G401 (cell line): ENCODE measurements at places on chromosomes 12 and 14.

- DNase-seq = no peak
Observed at GRCh38 chr12:120247183-120247582, 18.3 kb downstream of the PXN start.

DNA sequence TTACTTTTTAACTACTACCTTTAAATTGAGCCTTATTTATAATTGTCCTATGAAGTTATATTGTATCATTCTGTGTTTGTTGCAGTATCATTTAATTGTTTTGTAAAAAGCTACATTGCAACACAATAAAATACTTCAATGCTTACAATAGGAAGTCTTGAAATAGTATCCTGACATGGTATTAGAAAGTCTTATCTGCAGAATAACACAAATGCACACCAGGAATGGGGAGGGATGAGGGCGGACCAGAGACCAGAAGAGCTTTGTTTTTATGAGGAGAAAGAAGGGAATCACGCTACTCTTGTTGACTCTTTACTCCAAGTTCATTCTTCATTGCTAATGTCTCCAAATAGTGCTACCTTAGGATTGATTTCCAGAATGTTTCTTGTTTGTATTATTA, 120.2 kb downstream of the MON2 start:
- DNase-seq = no peak

DNA sequence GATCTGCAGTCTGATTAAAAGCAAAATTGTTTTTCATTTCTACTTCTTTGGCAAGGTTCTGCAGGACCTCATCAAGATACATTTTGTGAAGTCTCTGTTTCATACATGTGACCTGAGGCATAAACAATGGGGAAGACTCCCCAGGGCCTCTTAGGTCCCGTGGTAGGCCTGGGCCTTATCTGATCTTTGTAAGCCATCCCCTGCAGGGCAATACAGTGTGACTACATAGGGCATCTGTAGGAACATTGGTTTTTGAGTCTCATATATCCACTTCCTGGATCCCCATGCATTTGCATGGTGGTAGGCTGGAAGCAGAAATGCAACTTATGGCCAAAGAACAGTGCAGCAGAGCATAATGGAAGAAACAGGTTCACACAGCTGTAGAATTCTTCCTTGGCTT, 6.0 kb downstream of the FAR2 start:
- no peak for DNase-seq

DNA sequence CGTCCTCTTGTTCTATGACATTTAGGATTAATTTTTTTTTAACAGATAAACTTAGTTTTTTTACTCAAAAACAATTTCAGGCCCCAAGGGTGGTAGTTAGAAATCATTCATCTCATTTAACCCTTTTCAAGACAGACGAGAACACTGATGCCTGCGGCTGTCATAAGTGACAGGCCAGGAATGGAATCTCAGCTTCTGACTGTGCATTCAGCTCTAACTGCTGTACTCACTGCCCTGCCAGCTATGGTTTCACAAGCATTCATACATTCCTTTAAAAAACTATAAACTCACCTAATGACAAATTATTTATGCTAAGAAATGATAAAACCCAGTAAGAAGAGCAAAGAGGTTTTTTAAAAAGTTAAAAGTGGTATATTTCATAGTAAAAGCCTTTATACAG, 8.8 kb downstream of the DENND5B start:
- no peak for DNase-seq

DNA sequence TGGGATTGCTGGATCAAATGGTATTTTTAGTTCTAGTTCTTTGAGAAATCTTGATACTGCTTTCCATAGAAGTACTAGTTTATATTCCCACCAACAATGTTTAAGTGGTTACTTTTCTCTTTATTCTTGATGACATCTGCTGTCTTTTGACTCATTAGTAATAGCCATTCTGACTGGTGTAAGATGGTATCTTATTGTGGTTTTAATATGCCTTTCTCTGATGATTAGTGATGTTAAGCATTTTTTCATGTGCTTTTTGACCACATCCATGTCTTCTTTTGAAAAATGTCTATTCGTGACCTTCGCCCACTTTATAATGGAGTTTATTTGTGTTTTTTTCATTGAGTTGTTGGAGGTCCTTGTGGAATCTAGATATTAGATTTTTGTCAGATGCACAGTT, 865.7 kb downstream of the SLC6A15 start:
- no peak for DNase-seq

GRCh38 chr14:33906968-33907367, 43.9 kb downstream of the EGLN3 start:
- no peak for DNase-seq

- no peak for DNase-seq
Observed at GRCh38 chr12:88914967-88915366, 334.7 kb upstream of the KITLG start.

- DNase-seq = no peak
Observed at GRCh38 chr12:14290951-14291350, 74.5 kb upstream of the ATF7IP start.

DNA sequence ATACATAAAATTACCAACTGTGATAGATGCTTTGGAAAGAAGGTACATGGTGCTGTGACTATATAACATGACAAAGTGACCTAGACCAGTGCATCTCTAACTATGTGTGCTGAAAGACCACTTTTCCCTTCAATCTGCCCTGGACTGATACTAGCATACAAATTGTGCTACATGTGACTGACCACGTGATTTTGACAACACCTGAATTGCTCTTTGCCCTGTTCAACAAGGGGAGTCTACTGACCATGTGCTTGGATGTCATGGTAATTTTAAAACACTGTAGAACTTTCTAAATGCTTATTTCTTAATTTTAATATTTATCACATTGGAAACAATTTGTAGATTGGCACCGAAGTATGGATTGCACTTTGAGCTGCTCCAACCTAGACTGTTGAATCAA, 142.4 kb downstream of the CAND1 start:
- DNase-seq = no peak

DNA sequence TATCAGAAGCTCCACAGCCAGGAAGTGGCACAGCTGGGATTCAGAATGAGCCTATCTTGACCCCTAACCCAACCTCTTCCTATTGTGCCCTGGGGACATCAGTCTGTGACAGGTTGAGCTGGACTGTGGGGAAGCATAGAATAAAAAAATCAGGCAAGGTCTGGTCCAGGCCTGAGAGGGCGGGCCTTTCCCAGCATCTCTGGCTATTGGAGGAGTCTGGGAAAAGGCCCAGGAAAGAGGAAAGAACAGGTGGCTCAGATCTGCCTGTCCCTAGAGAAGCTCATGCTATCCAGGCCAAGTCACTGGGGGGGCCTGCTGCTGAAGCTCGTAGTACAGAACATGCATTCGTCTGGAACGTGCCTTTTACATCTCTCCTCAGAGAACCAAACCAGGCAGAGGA, 100.5 kb downstream of the PPM1H start:
- DNase-seq = peak; percentile 100

GRCh38 chr14:91377700-91378652, 39.6 kb downstream of the CCDC88C start:
- peak; percentile 82 for DNase-seq

GRCh38 chr12:92362785-92363184, 217.1 kb upstream of the BTG1 start:
- no peak for DNase-seq

GRCh38 chr12:111756681-111757080, 10.1 kb upstream of the ALDH2 start:
- DNase-seq = no peak

- peak; percentile 47 for DNase-seq
Observed at GRCh38 chr12:124904306-124905098, 9.9 kb downstream of the UBC start.

DNA sequence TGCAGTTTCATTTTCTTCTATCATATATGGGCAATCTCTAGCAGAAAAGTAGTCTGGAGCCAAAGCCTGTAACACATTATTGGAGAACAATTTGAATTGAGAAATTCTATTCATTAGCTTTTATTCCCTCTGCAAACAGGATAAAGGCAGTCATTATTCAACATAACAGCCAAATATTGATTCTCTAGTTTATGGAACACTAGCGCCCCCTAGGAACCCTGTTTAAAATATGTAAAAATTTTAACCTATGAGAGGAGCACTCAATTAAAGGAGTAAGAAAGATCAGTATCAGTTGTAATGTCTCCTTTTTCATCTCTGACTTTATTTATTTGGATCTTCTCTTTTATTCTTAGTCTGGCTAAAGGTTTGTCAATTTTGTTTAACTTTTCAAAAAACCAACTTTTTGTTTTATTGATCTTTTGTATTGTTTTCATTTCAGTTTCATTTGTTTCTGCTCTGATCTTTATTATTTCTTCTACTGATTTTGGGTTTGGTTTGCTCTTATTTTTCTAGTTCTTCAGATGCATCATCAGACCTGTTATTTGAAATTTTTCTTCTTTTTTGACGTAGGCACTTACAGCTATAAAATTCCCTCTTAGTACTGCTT, 4.8 kb upstream of the LMNTD1 start:
- DNase-seq = peak; percentile 7

- DNase-seq = no peak
Observed at GRCh38 chr14:101862177-101862576, 100.7 kb downstream of the PPP2R5C start.

- DNase-seq = no peak
Observed at GRCh38 chr14:45715946-45716345, 462.9 kb upstream of the MIS18BP1 start.

- peak; percentile 98 for DNase-seq
Observed at GRCh38 chr12:91896286-91897024, 249.2 kb downstream of the BTG1 start.

DNA sequence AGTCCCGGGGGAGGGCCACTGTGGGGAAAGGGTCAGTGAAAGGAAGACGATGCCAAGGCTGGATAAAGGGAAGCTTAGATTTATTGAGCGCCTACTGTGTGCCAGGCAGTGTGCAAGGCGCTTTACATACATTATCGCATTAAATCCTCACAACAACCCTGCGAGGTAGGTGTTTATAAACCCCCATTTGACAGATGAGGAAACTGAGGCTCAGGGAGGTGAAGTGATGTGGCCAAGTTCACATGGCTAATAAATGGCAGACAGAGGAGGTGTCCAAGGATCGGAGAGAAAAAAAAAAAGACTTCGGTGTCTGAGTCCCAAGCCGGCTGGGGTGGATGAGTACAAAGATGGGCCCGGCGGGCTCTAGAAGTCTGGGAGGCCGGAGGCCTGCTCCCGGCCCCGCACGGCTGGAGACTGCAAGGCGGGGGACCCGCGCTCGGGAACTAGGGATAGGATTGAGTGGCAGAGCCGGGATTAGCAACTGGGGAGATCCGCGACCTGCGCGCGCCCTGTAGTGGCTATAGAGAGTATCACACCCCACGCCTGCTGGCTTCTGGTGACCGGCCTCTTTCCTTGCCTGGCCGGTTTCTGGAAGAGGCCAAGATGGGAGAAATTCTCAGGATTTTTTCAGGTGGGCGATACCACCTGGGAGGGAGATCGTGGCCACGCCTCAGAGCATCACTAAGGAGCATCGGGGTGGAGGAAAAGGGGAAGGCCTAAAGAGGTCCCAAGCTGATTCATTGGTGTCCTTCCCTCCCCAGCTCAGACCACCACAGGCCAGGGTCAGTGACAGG, 3.9 kb downstream of the DDN start:
- DNase-seq = peak; percentile 85

- DNase-seq = no peak
Observed at GRCh38 chr12:3974883-3975282, 101.7 kb upstream of the PARP11 start.

GRCh38 chr12:1464925-1465324, 129.5 kb downstream of the FBXL14 start:
- no peak for DNase-seq

- no peak for DNase-seq
Observed at GRCh38 chr12:82519510-82519909, 161.2 kb downstream of the METTL25 start.

GRCh38 chr12:55631733-55632132, 5.0 kb upstream of the OR10P1 start:
- no peak for DNase-seq

DNA sequence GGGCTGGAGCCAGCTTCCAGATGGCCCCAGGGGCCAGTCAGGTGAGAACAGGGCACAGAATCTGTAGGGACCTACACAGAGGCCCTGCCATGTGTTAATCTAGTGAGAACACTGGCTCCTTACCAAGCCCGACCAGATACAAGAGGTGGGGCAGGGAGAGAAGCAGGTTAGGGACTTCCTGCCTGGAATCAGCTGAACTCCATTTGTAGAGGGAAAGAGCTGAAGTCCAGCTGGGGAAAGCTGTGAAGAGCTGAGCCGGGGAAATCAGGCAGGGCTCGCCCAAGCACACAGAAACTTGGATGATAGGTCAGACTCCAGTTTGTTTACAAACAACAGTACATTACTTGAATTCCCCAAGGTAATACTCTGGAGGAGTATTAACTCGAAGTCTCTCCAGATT, 46.7 kb downstream of the PTGER2 start:
- no peak for DNase-seq

GRCh38 chr12:115828168-115828567, 449.3 kb downstream of the MED13L start:
- DNase-seq = no peak

GRCh38 chr12:87511371-87511770, 517.8 kb downstream of the C12orf50 start:
- DNase-seq = no peak

DNA sequence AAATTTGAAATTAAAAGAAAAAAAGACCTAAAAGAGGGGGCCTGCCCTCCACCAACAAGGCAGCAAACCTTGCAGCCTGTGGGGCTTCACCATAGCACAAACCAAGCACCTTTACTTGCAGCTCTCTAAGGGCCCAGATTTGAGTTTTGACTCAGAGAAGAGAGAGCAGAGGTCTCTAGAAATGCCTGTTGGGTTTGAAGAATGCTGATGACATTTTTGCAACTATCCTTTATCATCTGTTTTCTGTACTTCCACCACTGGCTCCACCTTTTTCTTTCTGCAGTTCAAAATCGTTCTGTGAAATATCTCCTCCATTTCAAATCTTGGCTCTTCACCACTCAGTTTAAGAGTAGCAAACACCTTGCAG, 83.8 kb upstream of the HMGA2 start:
- no peak for DNase-seq

GRCh38 chr12:18430425-18431048, 169.2 kb downstream of the PIK3C2G start:
- DNase-seq = peak; percentile 3

GRCh38 chr12:3299929-3300832, 190.8 kb upstream of the PRMT8 start:
- DNase-seq = peak; percentile 90

- peak; percentile 70 for DNase-seq
Observed at GRCh38 chr12:71636704-71637115, 26.9 kb downstream of the ZFC3H1 start.

DNA sequence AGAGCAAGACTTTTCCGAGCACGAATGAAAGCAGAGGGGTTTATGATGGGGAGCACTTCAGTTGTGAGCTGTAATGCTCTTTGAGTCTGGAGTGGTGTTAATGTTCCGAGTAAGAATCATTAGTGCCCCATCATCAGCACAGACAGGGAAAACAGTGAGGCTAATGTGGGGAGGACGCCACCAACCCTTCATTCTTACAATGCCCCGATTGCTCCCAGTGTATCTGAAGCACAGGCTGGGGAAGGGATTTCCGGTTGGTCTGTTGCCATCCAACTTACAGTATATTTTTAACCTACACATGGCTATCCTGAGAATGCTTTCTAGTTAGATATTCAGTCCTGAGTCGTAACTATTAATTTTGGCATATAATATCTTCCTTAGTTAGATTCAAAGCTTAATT, 141.6 kb downstream of the APAF1 start:
- DNase-seq = no peak

GRCh38 chr12:121786440-121786825, 7.1 kb downstream of the RHOF start:
- no peak for DNase-seq

- no peak for DNase-seq
Observed at GRCh38 chr12:46660719-46661109, 165.1 kb downstream of the SLC38A4 start.
